Heart right ventricle (tissue), 16 donors: ENCODE measurements at places on chromosomes 5 and 9. TPM values are rescaled to one million over a fixed set of nuclear protein-coding genes. Genes with fewer than 3 reads are reported as not detected.

Gene RAD17
- total RNA-seq: 19.0 TPM

Gene FRRS1L
- 1.3 TPM for total RNA-seq

Gene HACD4
- 0.55 TPM for total RNA-seq

Gene DOCK2
- 9.8 TPM for total RNA-seq

Gene TAF11L10
- total RNA-seq: not detected

Gene FIBCD1
- 0.33 TPM for total RNA-seq

Gene ZDHHC21
- total RNA-seq: 7.8 TPM

Gene SHOC1
- total RNA-seq: not detected

Gene CFAP90
- total RNA-seq: not detected

Gene FOXD4L3
- total RNA-seq: not detected

Gene AK8
- total RNA-seq: 0.15 TPM

Gene DMRT3
- not detected for total RNA-seq

Gene LAMC3
- 0.30 TPM for total RNA-seq

Gene IFNA21
- not detected for total RNA-seq

Gene FAM81B
- total RNA-seq: 1.0 TPM
